ENCODE measurements at places on chromosomes 12 and 14.

DNA sequence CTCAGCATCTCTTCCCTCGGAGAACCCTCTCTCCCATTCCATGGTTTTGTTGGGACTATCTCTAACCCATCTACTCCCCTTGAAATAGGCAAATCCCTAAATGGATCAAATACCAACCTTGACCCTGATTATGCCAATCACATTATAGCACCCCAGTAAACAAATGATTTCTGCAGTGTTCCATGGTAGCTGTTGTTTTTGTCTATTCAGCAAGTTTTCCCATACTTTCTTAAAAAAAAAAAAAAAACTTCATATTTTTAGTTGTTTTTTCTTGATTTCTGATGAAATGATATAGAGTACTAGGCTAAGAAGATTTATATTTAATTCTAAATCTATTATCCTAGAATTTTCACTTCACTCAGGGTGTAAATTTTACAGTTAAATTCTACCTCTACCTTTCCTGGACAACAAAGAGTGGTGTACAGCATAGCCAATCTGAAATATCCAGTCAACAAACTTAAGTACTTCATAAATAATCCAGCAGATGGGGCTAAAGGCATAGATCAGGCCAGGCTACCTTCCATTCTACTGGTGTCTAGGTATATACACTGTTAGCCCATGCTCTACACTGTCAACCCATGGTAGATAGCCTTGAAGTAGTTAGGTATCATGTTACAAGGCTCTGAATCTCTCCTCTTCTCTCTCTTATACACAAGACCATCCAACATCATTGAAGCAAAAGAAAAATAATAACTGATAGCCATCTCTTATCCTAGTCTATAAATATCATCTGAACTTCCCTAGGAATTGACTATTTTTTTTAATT is 82.2 kb downstream of the PLEKHG7 start:
- H3K27ac ChIP-seq: no peak overlapping the region
- H3K4me1 ChIP-seq: no peaks in the 10 kb centered on the region
- H3K4me3 ChIP-seq: no peak overlapping the region

GRCh38 chr12:49347311-49348193 is 864 bp downstream of the DNAJC22 start:
- H3K4me1 ChIP-seq: peaks cover 23% of the 10 kb centered on the region
- H3K36me3 ChIP-seq: no peaks in the 10 kb centered on the region
- no peak overlapping the region for H3K4me3 ChIP-seq

DNA sequence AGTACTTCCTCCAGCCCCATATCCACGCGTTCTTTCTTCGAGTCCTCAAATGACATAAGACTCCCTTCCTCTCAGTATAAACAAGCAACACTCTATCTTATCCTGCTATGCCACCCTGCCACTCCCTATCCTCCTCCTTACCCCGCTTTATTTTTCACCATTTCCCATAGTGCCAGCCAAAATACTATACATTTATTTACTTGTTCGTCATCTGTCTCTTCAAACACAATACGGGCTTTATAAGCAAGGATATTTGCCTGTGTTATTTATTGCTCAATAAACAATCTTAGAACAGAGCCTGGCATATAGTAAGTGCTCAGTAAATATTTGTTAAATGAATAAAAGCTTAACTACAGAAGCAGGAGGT is 444.9 kb downstream of the EGLN3 start:
- H3K36me3 ChIP-seq: no peaks in the 10 kb centered on the region
- no peaks in the 10 kb centered on the region for H3K4me1 ChIP-seq
- H3K4me3 ChIP-seq: no peak overlapping the region
- H3K27ac ChIP-seq: no peak overlapping the region

DNA sequence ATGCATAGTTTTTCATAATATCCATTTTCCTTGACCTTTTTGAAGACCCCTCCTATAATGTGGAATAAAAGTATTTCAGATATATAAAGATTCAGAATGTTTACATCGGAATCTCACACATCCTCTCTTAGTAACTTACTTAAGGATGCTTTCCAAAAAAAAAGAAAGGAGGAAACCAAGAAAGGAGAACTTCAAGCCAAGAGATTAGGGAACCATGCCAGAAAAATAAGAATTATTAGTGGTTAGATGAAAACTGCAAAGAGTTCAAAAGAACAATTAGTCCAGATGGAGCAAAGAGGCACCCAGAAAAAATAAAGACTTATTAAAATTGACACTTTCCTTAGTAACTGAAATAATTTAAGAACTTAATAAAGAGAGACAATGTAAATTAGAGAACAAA is 179.2 kb downstream of the DUSP6 start:
- H3K36me3 ChIP-seq: no peaks in the 10 kb centered on the region
- H3K4me3 ChIP-seq: no peak overlapping the region
- no peaks in the 10 kb centered on the region for H3K27me3 ChIP-seq

GRCh38 chr14:27553790-27554189 is 956.0 kb upstream of the NOVA1 start:
- peaks cover 6% of the 10 kb centered on the region for H3K36me3 ChIP-seq
- no peak for DNase-seq
- no peaks in the 10 kb centered on the region for H3K27me3 ChIP-seq
- no peaks in the 10 kb centered on the region for H3K4me1 ChIP-seq
- H3K27ac ChIP-seq: no peak overlapping the region

DNA sequence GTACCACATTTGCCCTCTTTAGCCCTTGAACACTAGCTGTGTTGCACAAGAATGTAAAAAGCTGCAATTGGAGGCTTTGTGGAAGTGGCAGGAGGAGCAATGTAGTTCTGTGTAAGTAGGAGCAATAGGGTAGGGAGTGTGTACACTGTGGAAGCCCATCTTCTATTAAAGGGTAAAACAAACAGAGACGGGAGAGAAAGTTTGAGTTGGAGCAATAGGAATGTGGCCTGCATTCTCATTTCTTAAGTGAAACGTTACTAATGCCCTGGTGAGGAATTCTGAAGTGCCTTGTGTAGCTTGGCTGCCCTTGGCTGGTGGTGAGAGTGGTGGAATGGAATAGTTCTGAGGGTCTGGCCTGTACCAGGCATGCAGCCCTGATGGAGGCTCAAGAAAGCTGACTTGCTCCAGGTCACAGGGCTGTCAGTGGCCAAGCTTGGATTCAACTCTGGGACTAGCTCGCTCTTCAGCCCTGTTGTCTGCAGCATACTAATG is 38.8 kb upstream of the ATP23 start:
- H3K27ac ChIP-seq: no peak overlapping the region
- no peak for DNase-seq
- H3K4me3 ChIP-seq: no peak overlapping the region
- peaks cover 5% of the 10 kb centered on the region for H3K4me1 ChIP-seq
- no peaks in the 10 kb centered on the region for H3K36me3 ChIP-seq
- no peaks in the 10 kb centered on the region for H3K27me3 ChIP-seq

DNA sequence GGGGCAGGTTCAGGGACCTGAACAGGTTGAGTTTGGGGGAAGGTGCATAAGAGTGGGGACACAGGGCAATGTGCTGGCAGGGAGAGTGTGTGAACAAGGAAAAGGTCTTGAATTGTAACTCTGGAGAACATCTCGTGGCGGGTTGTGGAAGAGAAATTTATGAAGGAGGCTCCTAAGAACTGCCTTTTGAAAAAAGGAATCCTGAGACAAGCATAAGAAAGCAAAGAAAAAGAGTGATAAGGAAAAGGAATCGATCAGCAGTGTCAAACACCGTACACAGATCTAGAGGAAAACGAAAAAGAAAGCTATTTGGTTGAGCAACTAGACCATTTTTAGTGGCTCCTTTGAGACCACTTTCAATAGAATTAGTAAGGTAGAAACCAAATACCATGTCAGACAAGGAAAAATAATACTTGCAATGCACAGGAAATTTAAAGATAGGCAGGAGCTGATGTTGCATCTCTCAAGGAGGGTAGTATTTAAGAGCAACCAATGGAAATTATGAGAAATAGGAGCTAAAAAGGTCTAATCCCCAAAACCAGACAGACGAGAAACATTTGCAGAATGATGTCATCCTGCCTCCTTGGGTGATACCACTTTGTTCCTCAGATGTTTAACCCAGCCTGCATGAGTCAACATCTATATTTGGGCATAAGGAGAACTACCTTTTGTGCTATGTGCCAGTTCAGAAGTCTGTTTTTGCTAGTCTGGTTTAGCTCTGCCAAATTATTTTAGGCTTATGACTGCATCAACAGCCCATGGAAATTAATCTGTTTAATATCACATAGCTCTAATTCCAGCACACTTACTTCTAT is 64.5 kb upstream of the STK38L start:
- DNase-seq: no peak
- no peaks in the 10 kb centered on the region for H3K27me3 ChIP-seq

DNA sequence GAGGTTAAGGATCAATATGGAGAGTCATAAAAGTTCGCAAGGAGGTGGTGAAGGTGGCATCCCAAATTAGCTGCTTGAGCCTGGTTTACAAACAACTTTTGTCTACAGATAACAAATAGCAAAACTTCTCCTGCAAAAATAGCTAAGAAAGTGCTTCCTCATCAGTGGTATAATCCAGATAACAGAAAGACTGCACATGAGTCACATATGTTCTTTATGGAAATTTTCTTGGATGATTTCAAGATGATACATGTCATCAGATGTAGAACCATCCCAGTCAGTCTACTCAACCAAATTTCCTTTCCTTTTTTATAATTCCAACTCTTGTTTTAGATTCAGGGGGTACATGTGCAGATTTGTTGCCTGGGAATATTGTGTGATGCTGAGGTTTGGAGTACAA is 133.0 kb downstream of the BTG1 start:
- DNase-seq: no peak
- no peak overlapping the region for H3K27ac ChIP-seq
- H3K4me3 ChIP-seq: no peak overlapping the region
- no peaks in the 10 kb centered on the region for H3K4me1 ChIP-seq
- no peaks in the 10 kb centered on the region for H3K36me3 ChIP-seq

DNA sequence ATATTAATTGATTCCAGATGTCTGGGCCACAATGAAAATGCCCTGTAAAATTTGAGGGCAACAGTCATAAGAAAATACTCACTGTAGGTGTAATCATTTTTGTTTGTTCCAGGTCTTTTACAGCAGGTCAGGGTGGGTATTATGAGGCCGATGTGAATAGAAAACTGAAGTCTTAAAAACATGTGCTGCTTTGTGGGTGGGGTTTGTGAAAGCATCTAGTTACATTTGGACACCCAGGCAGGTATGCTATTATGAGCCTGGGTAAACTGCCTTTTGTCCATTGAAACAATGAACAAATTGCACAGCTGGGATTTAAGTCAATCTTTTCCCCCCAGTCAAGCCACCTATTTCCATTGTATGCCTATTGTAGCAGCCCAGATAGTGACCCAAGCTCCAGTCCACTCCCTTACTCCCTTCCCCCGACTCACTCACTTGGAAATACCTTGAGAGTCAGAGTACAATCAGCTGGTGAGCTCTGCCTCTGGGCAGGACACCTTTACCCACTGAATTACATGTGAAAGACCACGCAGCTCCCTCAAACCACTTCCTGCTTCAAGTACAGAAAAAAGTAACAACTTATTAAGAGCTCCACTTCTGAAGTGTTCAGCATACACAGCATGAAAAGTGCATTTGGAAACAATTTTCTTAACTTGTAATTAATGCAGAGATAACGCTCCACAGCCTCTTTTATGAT is 1.8 kb downstream of the IGF1 start:
- no peaks in the 10 kb centered on the region for H3K4me1 ChIP-seq
- H3K27ac ChIP-seq: peak overlapping the region; percentile 61
- no peak for DNase-seq
- no peaks in the 10 kb centered on the region for H3K27me3 ChIP-seq
- H3K36me3 ChIP-seq: no peaks in the 10 kb centered on the region

DNA sequence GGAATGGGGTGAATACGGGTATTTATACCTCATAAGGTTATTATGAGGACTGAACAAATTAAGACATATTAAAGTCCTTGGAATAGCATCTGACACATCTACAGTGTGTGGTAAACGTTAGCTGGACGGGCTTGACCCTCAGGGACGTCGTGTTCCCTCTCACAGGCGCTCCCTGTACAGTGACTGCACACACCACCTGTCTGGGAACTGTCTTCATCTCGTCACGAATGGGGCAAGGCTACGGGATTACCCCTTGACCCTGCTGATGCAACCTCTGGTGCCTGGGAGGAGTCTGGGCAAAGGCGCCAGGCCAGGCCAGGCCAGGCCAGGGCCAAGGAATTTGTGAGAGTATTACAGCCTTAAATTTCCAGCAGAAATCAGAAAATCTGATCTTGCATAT is 191.1 kb downstream of the CALM1 start:
- no peak overlapping the region for H3K27ac ChIP-seq
- no peaks in the 10 kb centered on the region for H3K36me3 ChIP-seq
- no peak overlapping the region for H3K4me3 ChIP-seq
- no peaks in the 10 kb centered on the region for H3K4me1 ChIP-seq

DNA sequence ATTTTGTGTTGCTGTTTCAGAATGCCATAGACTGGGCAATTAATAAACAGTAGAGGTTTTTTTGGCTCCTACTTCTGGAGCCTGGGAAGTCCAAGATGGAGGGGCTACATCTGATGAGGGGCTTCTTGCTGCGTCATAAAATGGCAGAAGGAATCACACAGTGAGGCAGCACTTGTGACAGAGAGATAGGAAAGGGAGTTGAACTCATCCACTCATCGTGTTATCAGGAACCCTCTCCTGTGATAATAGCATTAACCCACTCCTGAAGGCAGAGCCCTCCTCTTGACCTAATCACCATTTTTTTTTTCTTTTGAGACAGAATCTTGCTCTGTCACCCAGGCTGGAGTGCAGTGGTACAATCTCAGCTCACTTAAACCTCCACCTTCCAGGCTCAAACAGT is 9.7 kb downstream of the TDG start:
- no peak overlapping the region for H3K27ac ChIP-seq
- DNase-seq: no peak
- no peaks in the 10 kb centered on the region for H3K27me3 ChIP-seq
- no peaks in the 10 kb centered on the region for H3K4me1 ChIP-seq
- H3K4me3 ChIP-seq: no peak overlapping the region

DNA sequence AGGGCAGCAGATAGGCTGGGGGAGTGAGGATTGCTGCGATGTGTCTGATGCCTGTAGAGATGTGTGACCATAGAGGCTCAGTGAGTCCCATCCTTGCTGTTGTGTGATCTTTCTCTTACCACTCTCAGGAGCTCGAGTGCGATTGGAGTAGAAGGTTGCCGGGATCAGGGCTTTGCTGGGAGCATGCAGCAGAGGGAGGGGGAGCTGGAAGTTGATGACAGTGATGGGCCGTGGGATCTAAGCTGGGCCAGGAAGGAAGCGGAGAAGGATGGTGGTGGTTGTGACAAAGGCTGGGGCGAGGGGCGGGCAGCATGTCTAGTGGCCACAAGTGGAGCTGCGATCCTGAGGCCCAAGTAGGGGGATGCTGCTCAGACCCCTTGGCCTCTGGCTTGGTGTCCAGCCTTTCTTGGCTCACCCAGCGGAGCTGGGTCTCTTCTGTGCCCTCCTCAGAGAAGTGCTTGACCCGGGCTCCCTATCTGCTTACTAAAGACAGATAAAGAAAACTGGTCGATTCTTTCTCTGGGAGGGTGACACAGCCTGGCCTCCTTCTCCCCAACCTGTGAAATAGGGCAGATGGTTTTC is 66.2 kb downstream of the PRMT8 start:
- no peaks in the 10 kb centered on the region for H3K36me3 ChIP-seq
- H3K27me3 ChIP-seq: no peaks in the 10 kb centered on the region

- H3K4me3 ChIP-seq: no peak overlapping the region
- no peaks in the 10 kb centered on the region for H3K36me3 ChIP-seq
- H3K27ac ChIP-seq: no peak overlapping the region
- no peaks in the 10 kb centered on the region for H3K27me3 ChIP-seq
These were observed 1929.9 kb upstream of the SEL1L start for GRCh38 chr14:83463500-83464098.

Measured in breast epithelium (tissue), 4 donors.